ENCODE measurements at places on chromosomes 2 and 18. TPM values are rescaled to one million over a fixed set of nuclear protein-coding genes. Genes with fewer than 3 reads are reported as not detected.

AUP1 gene
- polyA plus RNA-seq, result 72.4 TPM

ITPRIPL1 gene
- polyA plus RNA-seq, result 3.2 TPM

KCNG2 gene
- polyA plus RNA-seq, result not detected

PROKR1 gene
- 1.3 TPM for polyA plus RNA-seq

REG3G gene
- not detected for polyA plus RNA-seq

COL3A1 gene
- polyA plus RNA-seq, result 6,372 TPM

YPEL5 gene
- 75.4 TPM for polyA plus RNA-seq

ALPP gene
- not detected for polyA plus RNA-seq

FAM237A gene
- not detected for polyA plus RNA-seq

EMILIN1 gene
- 57.1 TPM for polyA plus RNA-seq

CHRND gene
- 177 TPM for polyA plus RNA-seq

TCF23 gene
- 0.25 TPM for polyA plus RNA-seq

IL36B gene
- not detected for polyA plus RNA-seq

CERKL gene
- 8.6 TPM for polyA plus RNA-seq

Measured in muscle of arm (tissue), 14 donors.